ENCODE measurements at places on chromosomes 1 and 21.
A peak's percentile ranks its signal among the peaks of the same experiment; 100 is the strongest.

DNA sequence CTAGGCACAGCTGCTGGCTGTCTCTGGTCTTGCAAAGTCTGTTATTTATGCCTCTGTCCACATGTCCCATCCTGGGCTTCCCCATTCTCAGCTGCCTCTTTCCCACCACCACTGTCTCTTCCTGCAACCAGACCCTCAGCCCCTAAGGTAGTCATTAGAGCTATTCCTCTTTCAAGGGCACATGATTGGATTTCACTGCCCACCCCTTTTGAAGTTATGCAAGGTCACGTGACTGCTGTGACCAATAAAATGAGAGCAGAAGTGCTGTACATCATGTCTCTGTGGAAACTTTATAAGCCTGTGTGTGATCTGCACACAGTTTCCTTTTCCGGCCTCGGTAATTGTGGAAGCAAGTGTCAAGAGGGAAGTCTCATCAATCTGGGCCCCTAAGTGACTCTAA lies 136.6 kb upstream of the HMGB4 start:
- no peak for DNase-seq

DNA sequence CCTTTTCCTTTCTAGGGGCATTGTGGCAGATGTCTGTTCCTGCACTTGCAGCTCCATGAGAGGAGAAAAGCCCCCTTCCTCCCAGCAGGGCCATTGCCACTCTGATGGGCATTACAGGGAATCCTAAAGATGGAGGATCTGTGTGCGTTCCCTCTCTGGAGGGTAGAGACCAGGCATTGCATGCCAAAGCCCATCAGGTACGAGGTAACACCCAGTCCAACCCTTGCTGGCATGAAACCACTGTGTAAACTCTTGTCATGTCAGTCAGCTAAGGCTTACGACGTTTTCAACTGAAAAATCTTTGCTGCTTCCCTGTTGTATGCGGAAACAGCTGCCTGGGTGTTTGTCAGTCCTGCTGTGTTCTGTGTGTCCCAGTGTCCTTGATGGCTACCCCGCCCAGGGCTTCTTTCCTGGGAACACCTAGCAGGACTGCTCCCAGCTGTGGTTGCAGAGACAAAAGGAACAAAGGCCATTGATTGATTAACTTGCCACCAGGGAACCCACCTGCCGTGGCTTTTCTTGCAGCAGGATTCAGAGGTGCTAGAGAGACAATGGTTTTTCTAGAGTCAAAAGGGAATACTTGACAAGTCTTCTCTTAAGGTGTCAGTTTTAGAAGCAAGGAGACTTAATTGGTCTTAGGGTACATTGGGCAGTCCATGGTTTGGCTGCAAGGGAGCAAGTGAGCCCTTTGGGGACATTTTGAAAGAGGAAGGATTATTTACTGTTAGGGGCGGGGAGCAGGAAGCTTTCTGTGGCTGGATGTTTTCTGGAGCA lies 24.6 kb downstream of the B3GALT5 start:
- DNase-seq, result no peak

DNA sequence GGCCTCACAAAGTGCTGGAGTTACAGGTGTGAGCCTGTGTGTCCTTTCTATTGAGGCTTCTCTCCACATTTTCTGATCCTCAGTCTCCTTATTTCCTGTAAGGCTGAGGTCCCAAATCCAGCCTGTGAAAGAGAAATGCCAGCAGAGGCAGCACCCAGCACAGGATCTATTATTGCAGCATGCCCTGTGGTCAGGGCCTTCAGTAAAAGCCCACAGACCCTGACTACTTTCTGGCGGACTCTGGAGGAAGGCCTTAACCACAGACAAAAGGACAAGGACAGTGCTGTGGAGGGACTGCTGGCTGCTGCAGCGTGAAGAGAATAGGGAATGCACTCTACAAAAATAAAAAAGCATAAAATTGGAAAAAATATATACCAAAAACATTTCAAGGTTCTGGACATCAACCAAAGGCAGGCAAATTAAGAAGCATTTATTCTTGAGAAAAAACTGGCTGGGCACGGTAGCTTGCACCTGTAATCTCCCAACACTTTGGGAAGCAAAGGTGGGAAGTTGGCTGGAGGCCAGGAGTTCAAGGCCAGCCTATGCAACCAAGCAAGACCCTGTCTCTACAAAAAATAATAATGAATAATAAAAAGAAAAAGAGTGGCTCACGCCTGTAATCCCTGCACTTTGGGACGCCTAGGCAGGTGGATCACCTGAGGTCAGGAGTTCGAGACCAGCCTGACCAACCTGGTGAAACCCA lies 9.4 kb upstream of the PGD start:
- no peak for DNase-seq

GRCh38 chr1:36913016-36913415 lies 121.3 kb downstream of the GRIK3 start:
- DNase-seq, result no peak

GRCh38 chr1:162676087-162676486 lies 43.8 kb downstream of the DDR2 start:
- DNase-seq, result peak; percentile 93

GRCh38 chr1:67171978-67172377 lies 5.7 kb downstream of the IL23R start:
- DNase-seq, result no peak

GRCh38 chr1:71885171-71885570 lies 397.2 kb downstream of the NEGR1 start:
- peak; percentile 0 for DNase-seq

DNA sequence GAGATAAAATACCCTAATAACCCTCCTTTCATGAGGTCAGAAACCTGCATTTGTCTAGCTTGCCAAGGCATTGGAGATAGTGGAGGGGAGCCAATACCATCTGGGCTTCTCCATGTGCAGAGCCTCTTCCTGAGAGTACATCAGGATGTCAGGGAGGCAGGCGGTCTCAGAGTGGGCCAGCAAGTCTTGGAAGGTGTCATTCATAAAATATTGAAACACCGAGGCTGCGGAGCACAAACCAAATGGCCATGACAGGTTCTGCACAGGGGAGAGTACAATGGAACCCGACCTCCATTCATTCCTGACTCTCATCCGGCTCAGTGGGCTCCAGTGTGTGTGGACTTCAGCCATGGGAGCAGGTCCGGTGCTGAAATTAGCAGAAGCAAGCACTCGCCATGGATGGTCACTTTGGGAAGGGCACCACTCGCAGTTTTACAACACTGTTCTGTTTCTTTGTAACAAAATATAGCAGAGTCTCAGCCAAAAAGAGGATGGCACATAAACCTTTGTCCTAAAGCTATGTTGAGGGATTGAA lies 446.6 kb downstream of the SIPA1L2 start:
- no peak for DNase-seq

GRCh38 chr1:234599617-234600417 lies 10.2 kb downstream of the IRF2BP2 start:
- peak; percentile 84 for DNase-seq

DNA sequence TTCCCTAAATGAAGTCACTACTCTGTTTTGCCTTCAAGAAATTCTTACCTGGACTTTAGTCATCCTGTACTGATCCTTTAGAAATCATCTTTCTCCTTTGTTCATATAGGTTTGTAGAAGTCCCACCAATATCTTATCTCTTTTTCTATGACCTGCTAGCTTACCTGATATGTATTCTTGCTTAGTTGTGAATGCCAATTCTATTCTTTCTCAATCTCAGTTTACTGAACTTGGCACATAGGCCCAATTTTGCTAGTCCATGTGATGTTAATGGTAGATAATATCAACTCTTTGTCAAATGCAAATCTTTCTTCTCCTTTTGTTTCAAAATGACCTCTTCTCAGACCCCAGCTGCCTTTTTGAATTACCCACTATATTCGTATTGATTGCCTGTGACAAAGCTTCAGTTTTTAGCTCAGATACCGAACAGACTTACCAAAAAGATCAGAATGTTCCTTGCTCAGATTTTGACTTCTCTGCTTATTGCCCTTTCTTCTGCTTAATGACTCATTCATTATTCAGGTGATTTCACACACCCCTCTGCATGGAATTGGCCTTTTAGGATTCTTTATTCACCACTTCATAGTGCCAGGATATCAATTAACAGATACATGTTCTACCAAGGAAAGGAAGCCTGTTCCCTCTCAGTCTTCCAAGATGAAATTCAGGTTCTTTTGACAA lies 20.6 kb downstream of the IPO9 start:
- DNase-seq, result no peak

DNA sequence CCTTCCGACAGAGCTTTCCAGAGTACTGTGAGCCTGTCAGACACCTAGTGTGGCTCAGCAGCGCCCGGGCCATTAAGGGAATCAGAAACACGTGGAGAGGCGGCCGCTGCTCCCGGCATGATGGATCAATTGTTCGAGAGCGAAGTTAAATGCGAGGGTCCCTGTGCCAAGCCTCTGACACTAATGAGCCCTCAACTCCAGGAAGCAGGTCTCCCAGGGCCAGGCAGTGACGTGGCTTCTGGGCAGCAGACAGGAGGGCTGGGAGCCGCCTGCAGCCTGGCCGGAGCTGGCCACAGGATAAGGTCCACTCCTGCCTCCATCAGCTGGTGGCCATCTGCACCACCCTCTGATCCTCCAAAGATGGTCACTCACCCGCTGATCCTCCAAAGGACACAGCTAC lies 67.5 kb upstream of the CLDN14 start:
- no peak for DNase-seq

DNA sequence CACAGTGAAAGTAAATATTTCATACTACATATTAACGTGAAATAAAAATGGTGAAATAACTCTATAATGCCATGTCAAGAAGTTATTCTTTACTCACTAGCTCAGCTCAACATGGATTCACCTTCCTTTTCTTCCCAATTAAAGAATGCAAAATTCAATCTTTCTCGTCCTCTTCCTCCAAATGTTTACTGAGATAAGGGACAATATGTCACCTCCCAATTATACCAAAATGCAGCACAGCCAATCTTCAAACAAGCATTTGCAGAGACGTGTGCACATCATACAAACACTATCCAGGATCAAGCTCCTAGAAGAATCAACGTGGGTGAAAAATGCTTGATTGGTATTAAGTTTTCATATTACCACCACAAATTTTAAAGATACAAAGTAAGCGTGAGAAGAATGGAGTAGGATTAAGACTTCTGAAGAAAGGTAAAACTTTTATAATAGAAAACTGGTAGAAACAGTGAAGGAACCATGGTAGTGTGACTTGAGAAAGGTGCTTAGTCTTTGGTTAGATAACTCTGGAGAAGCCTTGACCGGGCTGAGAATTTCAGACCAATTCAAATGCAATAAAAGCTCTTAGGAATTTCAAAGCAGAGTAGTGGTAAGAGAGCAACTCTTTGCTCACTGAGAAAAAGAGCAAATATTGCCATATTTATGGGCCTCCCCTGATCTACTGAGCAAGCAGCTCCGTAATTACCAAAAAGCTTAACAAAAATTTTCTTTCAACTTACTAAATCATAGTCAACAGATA lies 7.2 kb downstream of the PTP4A2 start:
- no peak for DNase-seq

- DNase-seq, result peak; percentile 34
These were observed 17.0 kb downstream of the NSL1 start for GRCh38 chr1:212774584-212774983.

DNA sequence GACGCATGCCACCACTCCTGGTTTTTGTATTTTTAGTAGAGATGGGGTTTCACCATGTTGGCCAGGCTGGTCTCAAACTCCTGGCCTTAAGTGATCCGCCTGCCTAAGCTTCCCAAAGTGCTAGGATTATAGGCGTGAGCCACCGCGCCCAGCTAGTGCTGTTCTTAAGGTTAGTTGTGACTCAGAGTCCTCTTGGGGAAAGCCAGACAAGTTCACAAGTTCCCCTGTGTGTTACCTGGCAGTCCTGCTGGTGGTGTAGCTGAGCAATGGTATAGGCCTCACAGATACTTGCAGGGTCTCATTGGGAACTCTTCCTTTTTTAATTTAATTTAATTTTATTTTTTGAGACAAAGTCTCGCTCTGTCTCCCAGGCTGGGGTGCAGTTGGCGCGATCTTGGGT lies 10.6 kb downstream of the CFAP126 start:
- DNase-seq, result no peak

DNA sequence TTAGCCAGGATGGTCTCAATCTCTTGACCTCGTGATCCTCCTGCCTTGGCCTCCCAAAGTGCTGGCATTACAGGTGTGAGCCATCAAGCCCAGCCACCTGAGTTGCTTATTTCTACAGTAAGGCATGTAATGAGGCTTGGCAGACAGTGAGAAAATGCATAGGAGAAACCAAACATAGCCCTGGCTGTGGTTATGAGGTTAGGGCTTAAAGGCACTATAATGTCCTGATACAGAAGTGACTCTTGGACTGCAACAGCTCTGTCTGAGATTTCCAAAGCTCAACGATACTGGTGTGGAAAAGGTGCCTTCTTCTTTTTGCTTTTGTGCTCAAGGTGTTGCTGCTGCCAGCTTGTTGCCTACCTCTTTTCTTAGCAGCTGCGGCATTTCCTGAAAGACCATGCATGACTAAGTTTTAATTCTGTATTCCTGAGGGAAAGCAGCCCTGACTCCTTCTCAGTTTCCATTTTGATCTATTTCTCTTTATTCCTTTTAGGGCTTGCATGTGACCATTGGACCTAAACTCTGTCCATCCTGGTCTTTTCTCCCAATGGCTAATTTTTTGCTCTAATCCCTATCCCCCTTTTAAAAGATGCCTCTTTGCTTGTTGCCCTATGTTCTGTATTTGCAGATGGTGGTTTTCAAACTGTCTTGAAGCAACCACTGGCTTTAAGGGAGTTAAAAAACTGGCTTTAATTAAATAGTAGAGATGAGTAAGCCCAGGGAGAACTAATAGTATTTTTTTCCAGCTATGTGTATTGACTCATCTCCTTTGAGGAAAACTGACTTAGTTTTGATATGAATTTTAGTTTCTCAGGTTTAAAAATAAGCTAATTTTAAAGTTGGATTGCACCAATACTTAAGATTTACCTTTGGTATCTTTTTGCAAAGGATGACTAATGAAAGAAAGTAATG lies 70.3 kb downstream of the KIF1B start:
- peak; percentile 21 for DNase-seq

GRCh38 chr1:236059011-236059410 lies 5.9 kb downstream of the NID1 start:
- no peak for DNase-seq

DNA sequence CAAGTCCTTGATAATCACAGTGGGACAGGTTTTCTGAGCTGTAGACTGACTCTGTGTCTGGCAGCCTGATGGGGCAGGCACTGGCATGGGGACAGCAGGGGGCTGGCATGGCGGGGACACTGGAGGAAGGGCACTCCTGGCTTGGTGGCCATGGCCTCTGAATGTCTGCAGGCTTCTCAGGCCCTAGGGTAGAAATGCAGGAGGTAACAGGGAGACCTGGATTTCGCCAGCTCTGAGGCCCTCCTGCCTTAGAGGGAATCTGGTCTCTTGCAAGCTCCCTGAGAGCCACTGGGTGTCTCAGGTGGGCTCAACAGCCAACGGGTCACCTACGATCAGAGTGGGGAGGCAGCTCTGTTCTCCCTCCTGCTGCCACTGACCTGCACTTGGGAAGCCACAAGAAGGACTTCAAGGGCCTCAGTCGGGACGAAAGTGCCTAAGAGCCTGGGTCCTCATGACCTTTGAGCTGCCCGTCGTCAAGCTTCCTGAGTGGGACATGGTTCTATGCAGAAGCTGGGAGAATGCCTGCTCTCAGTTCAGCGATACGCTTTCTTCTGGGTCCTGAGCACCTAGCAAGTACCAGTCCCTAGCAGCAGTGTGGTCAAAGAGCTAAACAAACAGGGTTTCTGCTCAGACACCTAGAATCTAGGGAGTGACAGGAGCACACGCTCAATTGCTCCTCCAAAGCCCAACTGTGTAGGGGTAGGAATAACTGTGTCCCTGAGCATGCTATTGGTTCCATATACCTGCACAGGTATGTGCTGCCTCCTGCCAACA lies 569.0 kb downstream of the PTPRU start:
- DNase-seq, result no peak
